ENCODE measurements at places on chromosomes 6 and 20. TPM values are rescaled to one million over a fixed set of nuclear protein-coding genes. Genes with fewer than 3 reads are reported as not detected.

Gene COL9A3
- 0.47 TPM for total RNA-seq

Gene LPA
- total RNA-seq = not detected

Gene TPD52L2
- 75.9 TPM for total RNA-seq

Gene CDC5L
- total RNA-seq = 26.5 TPM

GRCh38 chr6:19268117-19268516, 569.1 kb upstream of the ID4 start:
- H3K4me3 ChIP-seq = no peak overlapping the region
- no peaks in the 10 kb centered on the region for H3K27me3 ChIP-seq
- no peaks in the 10 kb centered on the region for H3K4me1 ChIP-seq
- no peak overlapping the region for H3K27ac ChIP-seq
- H3K36me3 ChIP-seq = no peaks in the 10 kb centered on the region

- no peak overlapping the region for H3K4me3 ChIP-seq
- H3K4me1 ChIP-seq = peaks cover 4% of the 10 kb centered on the region
- H3K27ac ChIP-seq = no peak overlapping the region
- peaks cover 18% of the 10 kb centered on the region for H3K27me3 ChIP-seq
These were observed 42.6 kb downstream of the TSBP1 start for GRCh38 chr6:32329141-32329540.
